ENCODE measurements at places on chromosomes 1 and 21.

- DNase-seq = peak; percentile 42
These were observed 21.4 kb upstream of the FMO1 start for GRCh38 chr1:171226747-171227370.

GRCh38 chr1:116460261-116460660 is 87.2 kb downstream of the ATP1A1 start:
- no peak for DNase-seq

DNA sequence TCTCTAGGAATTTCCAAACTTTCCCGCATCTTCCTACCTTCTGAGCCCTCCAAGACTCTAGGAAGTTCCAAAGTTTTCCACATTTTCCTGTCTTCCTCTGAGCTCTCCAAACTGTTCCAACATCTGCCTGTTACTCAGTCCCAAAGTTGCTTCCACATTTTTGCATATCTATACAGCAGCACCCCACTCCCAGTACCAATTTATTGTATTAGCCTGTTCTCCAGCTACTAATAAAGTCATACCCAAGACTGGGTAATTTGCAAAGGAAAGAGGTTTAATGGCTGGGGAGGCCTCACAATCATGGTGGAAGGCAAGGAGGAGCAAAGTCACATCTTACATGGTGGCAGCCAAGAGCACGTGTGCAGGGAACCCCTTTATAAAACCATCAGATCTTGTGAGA is 82.9 kb upstream of the DSCAM start:
- DNase-seq = no peak

DNA sequence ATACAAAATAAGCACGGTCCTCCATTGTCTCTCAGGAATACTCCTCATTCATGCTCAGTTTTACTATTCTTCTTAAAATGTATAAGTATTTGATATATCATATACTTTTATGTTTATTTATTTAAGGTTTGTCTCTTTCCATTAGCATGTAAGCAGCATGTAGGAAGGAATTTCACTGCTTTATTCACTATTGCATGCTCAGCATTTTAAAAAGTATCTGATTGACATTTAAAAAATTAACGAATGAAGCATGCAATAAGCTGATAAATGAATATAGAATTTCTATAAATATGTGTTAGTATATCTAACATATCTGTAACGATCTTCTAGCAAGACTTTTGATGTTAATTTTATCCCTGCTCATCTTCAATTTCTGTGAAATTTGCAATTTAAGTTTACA is 402.7 kb upstream of the BRINP3 start:
- no peak for DNase-seq

GRCh38 chr1:5109633-5110032 is 455.2 kb downstream of the AJAP1 start:
- DNase-seq = no peak

GRCh38 chr1:156262461-156263287 is 14.8 kb upstream of the PAQR6 start:
- DNase-seq = no peak

GRCh38 chr21:45938453-45938755 is 43.2 kb upstream of the COL6A1 start:
- no peak for DNase-seq

DNA sequence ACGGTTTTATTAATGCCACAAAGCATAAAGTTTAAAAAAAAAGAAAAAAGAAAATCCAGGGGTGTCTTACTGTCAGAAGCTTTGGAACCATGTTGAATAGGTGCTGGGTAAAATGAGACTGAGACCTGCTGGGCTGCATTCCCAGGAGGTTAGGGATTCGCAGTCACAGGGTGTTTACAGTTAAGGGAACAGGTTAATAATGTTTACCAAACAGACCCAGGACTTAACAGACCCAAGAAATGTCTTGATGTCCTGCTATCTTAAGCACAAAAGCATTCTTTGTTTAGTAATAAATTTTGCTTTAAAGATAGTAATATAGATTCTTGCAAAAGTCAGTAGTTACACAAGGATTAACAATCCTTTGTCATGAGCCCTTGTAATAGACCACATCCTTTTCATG is 54.7 kb downstream of the OLFML3 start:
- no peak for DNase-seq

DNA sequence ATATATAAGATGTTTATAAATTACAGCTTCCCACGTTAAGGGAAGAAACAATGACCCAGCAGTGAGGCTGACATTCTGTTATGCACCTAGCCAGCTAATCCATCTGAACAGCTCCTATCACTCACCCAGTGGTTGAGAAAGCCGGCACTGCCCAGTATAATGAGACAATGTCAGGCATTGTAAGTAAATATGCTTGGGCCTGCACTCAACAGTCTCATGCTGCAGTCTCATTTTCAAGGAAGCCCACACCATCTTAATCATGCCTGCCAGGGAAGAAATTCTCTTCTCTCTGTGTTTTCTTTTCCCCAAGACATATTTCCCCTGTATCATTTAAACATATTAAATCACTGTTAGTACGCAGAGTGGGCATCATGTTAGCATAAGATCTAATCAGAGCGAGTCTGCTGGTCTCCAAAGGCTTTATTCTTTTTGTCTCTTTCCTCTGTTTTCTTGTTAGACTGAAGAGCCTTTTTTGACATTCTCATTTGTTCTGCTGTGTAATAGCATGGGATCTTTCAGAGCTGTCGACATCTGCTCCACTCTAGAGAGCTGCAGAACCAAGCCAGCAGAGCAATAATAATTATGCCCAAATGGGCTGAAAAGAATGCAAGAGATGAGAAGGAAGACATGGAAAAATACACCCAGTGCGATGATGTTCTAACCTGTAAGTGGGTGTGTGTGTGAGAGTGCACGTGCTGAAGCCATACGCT is 67.6 kb upstream of the SLC22A15 start:
- peak; percentile 57 for DNase-seq

DNA sequence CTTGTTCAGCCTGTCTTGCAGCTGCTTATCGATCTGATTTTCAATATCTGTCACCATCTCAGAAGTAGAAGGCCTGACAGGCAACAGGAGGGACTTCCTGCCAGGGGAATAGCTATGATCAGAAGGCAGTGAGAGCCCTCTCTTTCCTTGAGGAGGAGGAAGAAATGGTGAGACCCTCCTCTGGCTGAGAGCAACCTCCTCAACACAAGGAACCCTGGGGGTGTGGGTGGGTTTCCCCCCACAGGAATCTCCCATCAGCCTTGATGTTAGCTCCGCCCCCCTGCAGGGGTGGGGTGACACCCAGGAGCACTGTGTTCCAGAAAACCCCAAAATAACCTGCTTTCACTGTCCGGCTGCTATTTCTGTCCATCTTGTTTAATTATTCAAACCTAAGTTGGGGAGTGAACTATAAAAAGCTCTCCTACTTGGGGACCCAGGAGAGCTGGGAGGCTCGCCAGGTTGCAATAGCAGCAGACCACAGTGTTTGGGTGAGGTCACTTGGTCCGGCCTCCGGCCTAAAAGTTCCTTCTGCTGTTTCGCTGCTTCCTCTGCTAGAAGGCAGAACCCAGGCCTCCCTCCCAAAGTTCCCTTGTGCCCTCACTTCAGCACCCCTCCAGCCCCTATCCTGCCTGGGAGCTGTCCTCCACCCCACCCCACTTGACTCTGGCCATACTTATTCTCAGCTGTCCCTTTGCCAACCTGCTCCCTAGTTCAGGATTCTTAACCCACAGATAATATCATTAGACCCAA is 7.8 kb upstream of the MEF2D start:
- peak; percentile 47 for DNase-seq

- no peak for DNase-seq
These were observed 204.4 kb upstream of the ESRRG start for GRCh38 chr1:216927633-216928032.

GRCh38 chr1:107683191-107683657 is 281.8 kb downstream of the VAV3 start:
- DNase-seq = no peak

- DNase-seq = no peak
These were observed 156.3 kb downstream of the VPS13D start for GRCh38 chr1:12386130-12386529.

GRCh38 chr1:8047686-8048445 is 21.8 kb upstream of the ERRFI1 start:
- DNase-seq = no peak

DNA sequence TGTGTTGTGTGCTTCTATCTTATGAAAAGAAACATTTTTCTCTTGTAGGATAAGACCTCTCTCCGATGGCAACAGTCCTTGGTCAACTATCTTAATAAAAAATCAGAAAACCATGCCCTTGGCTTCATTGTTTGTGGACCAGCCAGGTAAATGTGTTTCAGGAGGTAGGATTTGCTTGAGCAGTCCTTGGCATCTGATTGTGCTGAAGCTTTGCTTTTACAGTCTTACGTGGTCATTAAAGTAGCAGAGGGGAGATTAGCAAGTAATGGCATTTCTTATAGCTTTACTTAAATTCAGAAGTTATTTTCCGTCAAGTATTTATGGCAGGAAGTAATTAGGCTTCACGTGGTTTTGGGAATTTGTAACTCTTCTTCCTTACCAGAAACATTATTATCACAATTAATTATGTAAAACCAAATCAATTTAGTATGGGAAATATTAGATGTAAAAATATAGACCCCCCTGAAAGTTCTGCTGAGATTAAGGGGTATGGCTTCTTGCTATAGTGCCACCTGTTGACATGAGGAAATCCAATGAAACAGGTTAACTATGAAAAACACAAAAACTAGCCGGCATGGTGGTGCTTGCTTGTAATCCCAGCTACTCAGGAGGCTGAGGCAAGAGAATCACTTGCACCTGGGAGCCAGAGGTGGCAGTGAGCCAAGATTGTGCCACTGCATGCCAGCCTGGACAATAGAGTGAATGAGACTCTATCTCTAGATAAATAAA is 49.0 kb downstream of the MAP3K21 start:
- no peak for DNase-seq

- DNase-seq = no peak
These were observed 96.2 kb downstream of the ZMYM4 start for GRCh38 chr1:35364741-35365140.

DNA sequence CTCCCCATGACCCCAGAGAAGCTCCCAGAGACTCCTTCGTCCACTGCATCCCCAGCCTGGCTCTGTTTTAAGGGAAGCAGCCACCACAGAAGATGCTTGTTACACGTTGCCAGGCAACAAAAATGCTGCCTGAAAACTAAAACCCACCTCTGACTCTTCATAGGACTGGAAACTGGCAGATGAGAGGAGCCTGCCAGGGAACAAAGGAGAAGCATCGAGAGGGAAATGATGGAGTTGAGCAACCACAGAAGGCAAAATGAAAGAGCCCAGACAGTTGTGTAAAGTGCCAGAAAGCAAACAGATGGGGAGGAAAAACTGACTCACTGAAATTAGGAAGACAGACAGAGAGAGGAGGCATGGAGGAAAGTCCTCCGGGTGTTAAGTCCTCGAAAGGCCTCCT is 118.4 kb downstream of the KCNN3 start:
- no peak for DNase-seq

DNA sequence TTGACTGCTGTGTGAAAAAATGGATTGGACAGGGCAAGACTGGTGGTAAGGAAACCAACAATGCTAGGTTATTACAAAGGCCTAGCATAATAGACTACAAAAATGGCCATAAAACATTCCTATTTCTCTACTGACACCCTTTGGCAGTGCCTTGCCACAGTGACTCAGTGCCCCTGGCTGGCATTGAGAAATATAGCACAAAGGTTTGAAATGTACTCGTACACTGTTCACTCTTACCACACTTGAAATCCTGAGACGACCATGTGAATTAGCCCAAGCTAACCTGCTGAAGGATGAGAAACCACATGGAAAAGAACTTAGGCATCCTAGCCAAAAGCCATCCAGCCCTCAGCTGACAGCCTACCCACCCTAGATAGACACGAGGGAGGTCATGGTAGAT is 149.8 kb upstream of the PALMD start:
- no peak for DNase-seq

DNA sequence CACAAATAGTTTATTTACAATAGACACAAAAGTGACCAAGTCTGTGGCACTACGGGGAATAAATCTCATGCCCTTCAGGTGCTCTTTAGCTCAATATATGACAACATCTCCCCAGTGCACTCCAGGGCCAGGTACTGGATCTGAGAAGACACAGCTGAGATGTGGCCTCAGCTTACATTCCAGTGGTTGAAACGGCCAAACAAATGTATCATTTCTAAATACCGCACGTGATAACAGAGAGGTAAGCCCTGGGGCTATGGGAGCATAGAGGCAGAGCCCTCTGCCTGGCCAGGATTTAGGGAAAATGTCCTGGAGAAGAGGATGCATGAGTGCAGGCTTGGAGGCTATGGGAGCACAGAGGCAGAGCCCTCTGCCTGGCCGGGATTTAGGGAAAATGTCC is 630.5 kb downstream of the SMYD3 start:
- DNase-seq = no peak

GRCh38 chr1:47722909-47723580 is 274.1 kb downstream of the TRABD2B start:
- no peak for DNase-seq

- peak; percentile 35 for DNase-seq
These were observed 408 bp downstream of the LMO4 start for GRCh38 chr1:87329051-87329525.

- no peak for DNase-seq
These were observed 9.2 kb upstream of the TNFRSF1B start for GRCh38 chr1:12157366-12158231.

- DNase-seq = no peak
These were observed 953.0 kb downstream of the AMY1C start for GRCh38 chr1:104702731-104703130.

DNA sequence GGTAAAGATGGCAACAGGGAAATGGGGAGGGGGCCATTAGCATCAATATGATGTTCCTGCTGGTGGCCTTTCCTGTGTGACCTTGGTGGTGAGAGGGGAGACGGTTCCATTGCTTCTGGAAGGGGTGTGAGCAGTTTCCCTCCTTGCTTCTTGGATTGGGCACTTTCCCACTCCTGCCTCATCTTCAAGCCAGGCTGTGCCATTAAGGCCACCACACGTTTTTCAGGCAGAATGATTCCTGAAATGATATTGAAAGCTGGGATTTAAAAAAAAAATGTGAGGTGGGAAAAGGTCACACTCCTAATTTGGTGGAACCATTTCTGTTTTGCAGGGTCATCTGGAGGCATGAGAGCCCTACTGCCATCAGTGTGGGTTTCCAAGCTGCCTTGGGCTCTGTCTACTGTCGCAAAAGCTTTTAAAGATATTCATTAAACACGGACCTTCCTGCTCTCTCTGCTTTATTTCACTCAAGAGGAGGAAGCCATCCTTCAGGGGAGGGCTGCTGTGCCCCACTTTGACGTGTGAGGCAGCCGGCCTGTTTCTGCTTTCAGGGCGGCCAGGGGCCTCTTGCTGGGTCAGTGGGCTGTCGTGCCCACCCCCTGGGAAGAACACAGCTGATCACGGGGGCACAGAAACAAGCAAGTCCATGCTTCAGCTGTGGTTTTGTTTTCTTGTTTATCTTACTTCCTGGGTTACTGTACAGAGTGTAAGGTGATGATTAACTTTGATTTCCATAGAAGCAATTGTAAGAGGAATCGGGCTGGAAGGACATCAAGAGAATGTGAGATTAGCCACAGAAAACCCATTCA is 8.0 kb downstream of the RIIAD1 start:
- DNase-seq = no peak

All from head of caudate nucleus (tissue), 42 donors.